Body of pancreas (tissue), 4 donors: ENCODE measurements at places on chromosomes 3 and 15.

- H3K36me3 ChIP-seq, result no peaks in the 10 kb centered on the region
- H3K27me3 ChIP-seq, result no peaks in the 10 kb centered on the region
- no peak overlapping the region for H3K27ac ChIP-seq
- H3K4me1 ChIP-seq, result no peaks in the 10 kb centered on the region
- H3K4me3 ChIP-seq, result no peak overlapping the region
Measured at GRCh38 chr3:131444180-131444579, 58.6 kb downstream of the MRPL3 start.

GRCh38 chr15:43071451-43071850 lies 34.4 kb downstream of the UBR1 start:
- H3K36me3 ChIP-seq, result no peaks in the 10 kb centered on the region
- no peak overlapping the region for H3K4me3 ChIP-seq
- H3K4me1 ChIP-seq, result no peaks in the 10 kb centered on the region

DNA sequence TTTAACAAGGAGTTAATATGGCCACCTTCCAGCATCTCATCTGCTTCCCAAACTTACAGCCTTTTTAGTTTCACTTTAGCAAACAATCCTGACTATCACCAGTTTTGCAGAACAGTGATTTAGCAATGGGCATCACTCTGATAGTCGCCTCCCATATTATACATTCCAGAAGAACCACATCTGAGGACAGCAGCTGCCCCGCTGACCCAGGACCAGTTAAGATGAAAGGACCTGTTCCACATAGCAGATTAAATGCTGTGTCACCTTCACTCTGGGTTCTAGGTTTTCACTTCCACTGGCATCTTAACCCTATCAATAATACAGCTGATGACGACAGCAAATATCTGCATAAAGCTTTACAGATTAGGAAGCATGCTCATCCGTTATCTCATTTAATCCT lies 99.8 kb downstream of the TRIM69 start:
- H3K4me1 ChIP-seq, result peaks cover 18% of the 10 kb centered on the region
- H3K4me3 ChIP-seq, result no peak overlapping the region
- no peak for DNase-seq
- H3K27ac ChIP-seq, result no peak overlapping the region

GRCh38 chr15:88918738-88919137 lies 5.6 kb upstream of the MFGE8 start:
- H3K4me1 ChIP-seq, result peaks cover 1% of the 10 kb centered on the region
- H3K27ac ChIP-seq, result no peak overlapping the region
- no peaks in the 10 kb centered on the region for H3K27me3 ChIP-seq
- no peak overlapping the region for H3K4me3 ChIP-seq
- H3K36me3 ChIP-seq, result no peaks in the 10 kb centered on the region
- DNase-seq, result peak; percentile 45

DNA sequence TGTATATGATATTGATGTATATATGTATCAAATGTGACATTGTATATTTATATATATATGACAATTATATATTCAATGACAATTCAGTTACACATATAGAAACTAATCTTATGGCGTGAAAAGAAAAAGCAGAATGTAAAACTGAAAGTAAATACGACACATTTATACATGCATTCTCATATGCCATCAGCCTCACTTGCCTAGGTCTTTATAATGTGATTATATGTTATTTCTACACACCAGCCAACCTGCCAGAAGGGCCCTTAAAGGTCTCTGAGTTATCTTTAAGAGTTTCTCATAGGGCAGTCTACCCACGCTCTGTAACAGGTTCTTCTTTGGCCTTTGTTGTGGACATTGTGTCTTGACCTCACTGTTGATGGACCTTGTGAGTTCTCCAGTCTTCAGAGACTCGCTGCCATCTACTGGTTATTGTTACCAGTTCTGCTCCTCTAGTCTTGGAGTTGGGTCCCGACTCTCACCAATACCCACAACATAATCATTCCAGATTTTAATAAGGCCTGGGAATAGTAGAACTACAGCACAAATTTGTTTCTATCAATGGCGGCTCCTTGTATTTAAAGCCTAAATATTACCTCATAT lies 371.5 kb upstream of the GOLIM4 start:
- no peaks in the 10 kb centered on the region for H3K27me3 ChIP-seq
- no peaks in the 10 kb centered on the region for H3K4me1 ChIP-seq
- no peaks in the 10 kb centered on the region for H3K36me3 ChIP-seq

DNA sequence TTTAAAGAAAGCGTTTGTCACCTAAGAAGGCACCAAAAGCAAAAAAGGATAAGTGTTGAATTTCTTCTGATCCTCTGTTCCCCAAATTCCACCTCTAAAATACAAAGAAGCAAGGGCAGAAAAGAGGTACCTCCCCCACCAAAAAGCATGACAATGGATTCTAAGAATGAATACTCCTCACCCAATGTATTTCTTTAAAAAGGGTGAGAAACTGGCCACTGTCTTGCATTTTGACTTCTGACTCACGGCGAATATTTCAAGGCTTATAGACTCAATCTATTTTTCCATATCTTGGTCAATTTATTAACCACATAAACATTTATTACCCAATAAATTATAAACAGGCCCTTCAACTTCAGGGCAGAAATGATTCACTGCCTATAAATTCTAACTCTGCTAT lies 131.1 kb downstream of the NR1I2 start:
- H3K27ac ChIP-seq, result no peak overlapping the region
- H3K36me3 ChIP-seq, result no peaks in the 10 kb centered on the region
- peaks cover 11% of the 10 kb centered on the region for H3K4me1 ChIP-seq
- no peak for DNase-seq

- no peak for DNase-seq
- no peak overlapping the region for H3K4me3 ChIP-seq
- H3K27me3 ChIP-seq, result no peaks in the 10 kb centered on the region
- H3K27ac ChIP-seq, result no peak overlapping the region
- no peaks in the 10 kb centered on the region for H3K4me1 ChIP-seq
- H3K36me3 ChIP-seq, result no peaks in the 10 kb centered on the region
Measured at GRCh38 chr3:141170678-141171295, 60.8 kb upstream of the PXYLP1 start.

DNA sequence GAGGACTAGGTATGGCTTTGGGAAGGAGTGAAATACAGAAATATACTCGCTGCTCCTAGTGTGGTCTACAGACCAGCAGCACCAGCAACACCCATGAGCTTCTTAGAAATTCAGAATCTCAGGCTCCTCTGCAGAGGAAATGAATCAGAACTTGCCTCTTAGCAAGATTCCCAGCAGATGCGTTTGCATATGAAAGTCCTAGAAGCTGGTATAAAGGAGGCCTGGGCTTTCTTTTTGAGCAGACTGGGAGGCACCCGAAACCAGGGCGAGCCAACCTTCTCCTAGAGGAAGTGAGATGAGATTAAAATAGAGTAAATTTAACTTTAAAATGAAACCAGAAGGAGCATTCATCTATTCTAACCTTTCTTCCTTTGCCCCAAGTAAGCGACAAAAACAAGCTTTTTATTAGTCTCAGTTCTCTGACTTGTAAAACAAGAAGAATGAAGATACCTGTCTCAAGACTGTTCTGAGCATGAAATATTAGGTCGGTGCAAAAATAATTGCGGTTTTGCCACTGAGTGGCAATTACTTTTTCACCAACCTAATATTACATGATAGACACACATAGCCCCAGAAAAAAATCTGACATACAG lies 140.0 kb downstream of the PDZRN3 start:
- no peak overlapping the region for H3K4me3 ChIP-seq
- no peak overlapping the region for H3K27ac ChIP-seq
- H3K36me3 ChIP-seq, result no peaks in the 10 kb centered on the region
- peaks cover 20% of the 10 kb centered on the region for H3K4me1 ChIP-seq
- no peak for DNase-seq
- no peaks in the 10 kb centered on the region for H3K27me3 ChIP-seq

DNA sequence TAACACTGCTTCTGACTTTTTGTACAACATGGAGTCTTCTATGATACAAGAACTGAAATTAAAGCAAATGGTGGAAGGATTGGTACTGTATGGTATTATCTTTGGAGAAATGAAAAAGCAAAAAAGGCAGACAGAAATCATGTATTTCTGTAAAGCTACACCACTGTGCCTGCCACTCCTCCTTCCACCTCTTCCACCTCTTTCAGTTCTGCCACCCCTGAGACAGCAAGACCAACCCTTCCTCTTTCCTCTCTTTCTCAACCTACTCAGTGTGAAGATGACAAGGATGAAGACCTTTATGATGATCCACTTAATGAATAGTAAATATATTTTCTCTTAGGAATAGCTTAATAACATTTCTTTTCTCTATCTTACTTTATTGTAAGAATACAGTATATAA lies 57.0 kb downstream of the CD200 start:
- H3K27ac ChIP-seq, result no peak overlapping the region
- no peak overlapping the region for H3K4me3 ChIP-seq
- H3K4me1 ChIP-seq, result no peaks in the 10 kb centered on the region
- DNase-seq, result no peak

GRCh38 chr15:62877276-62877857 lies 165.2 kb upstream of the TPM1 start:
- no peak overlapping the region for H3K4me3 ChIP-seq
- H3K36me3 ChIP-seq, result no peaks in the 10 kb centered on the region
- H3K4me1 ChIP-seq, result peaks cover 43% of the 10 kb centered on the region
- no peaks in the 10 kb centered on the region for H3K27me3 ChIP-seq
- H3K27ac ChIP-seq, result peak overlapping the region; percentile 79
